ENCODE measurements at places on chromosomes 3 and 15.

- no peak for DNase-seq
These were observed 25.1 kb downstream of the NBEAL2 start for GRCh38 chr3:47004369-47005211.

GRCh38 chr3:128343287-128344051 lies 123.2 kb downstream of the DNAJB8 start:
- DNase-seq: no peak

- DNase-seq: no peak
These were observed 14.4 kb downstream of the TM4SF1 start for GRCh38 chr3:149363053-149363452.

DNA sequence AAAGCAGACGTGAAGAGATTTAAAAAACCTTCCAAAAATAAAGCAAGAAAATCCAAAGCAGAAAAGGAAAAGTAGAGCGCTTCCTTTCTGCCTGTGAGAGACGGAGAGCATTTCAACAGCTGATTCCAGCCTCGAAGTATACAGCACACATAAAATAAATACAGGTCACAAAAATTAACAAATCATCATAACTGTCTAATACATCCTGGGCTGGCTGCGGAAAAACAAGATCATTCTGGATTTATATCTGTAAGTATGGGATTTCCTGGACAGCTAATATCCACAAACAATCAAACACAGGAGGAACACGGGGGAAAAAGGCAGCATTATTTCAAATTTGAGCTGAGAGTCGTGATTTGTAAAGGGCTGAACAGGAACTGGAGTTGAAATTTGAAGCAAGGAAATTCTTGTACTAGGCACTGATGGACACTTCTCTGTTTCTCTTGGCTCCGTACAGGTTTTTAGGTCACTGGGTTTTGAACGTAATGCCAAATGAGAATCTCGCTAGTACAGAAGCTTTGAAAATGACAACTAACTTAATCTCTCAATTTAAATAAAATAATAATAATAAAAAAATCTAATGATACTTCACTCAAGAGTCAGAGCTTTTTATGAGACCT lies 577.7 kb downstream of the FOXP1 start:
- DNase-seq: no peak

GRCh38 chr3:111669926-111670630 lies 74.9 kb upstream of the ZBED2 start:
- no peak for DNase-seq

DNA sequence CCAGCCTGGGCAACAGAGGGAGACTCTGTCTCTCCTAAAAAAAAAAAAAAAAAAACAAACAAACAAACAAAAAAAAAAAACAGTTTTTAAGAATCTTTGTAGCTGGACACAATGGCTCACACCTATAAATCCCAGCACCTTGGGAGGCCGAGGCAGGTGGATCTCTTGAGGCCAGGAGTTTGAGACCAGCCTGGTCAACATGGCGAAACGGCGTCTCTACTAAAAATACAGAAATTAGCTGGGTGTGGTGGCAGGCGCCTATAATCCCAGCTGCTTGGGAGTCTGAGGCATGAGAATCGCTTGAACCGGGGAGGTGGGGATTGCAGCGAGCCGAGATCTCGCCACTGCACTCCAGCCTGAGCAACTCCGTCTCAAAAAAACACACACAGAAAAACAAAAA lies 53.1 kb downstream of the KLHL25 start:
- no peak for DNase-seq

- no peak for DNase-seq
These were observed 61.5 kb downstream of the CAPN7 start for GRCh38 chr3:15267502-15267901.

- DNase-seq: no peak
These were observed 31.0 kb downstream of the KLHL6 start for GRCh38 chr3:183524476-183524875.

GRCh38 chr15:59278120-59278519 lies 71.5 kb downstream of the LDHAL6B start:
- no peak for DNase-seq

- no peak for DNase-seq
These were observed 6.6 kb downstream of the ARRDC4 start for GRCh38 chr15:97966924-97967620.

DNA sequence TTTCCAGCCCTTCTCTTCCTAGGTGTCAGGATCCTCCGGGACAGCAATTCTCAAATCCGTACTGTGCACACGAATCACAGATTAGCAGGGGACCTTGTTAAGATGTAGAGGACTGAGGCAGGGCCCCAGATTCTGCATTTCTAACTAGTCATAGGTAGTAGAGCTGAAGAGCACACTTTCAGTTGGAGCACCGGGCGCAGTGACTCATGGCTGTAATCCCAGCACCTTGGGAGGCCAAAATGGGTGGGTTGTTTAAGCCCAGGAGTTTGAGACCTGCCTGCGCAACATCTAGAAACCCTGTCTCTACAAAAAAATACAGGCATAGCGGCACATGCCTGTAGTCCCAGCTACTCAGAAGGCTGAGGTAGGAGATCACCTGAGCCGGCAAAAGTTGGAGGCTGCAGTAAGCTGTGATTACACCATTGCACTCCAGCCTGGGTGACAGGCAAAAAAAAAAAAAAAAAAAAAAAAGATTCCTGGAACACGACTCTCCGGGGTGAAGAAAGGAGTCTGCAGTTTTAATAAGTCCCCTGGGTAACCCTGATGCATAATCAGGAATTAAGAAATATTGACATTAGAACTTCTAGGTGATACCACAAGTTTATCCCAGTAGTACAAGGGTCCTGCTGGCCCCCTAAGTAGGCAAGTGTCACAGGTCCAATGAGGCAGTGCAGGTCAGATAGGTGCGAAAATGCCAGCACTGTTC lies 21.4 kb upstream of the IGDCC3 start:
- no peak for DNase-seq

GRCh38 chr3:132317229-132317948 lies at the start of gene ACP3:
Gene ACP3 (plus strand): TSS chr3:132317407. CDS start chr3:132317457, 50 bp downstream.
- DNase-seq: no peak

GRCh38 chr3:115388811-115389210 lies 234.5 kb upstream of the GAP43 start:
- no peak for DNase-seq

DNA sequence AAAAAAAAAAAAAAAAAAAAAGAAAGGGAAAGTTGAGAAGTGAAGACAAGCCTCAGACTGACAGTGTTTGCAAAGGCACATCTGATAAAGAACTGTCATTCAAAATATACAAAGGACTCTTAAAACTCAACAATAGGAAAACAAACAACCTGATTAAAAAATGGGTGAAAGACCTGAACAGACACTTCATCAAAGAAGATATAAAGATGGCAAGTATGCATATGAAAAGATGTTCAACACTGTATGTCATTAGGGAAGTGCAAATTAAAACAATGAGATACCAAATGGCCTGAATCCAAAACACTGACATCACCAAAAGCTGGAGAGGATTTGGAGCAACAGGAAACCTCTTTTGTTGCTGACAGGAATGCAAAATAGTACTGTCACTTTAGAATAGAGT lies 48.6 kb downstream of the MCCC1 start:
- no peak for DNase-seq

- no peak for DNase-seq
These were observed 45.7 kb upstream of the ABI3BP start for GRCh38 chr3:101038880-101039279.

GRCh38 chr15:58698887-58699641 lies 50.4 kb downstream of the ADAM10 start:
- no peak for DNase-seq

DNA sequence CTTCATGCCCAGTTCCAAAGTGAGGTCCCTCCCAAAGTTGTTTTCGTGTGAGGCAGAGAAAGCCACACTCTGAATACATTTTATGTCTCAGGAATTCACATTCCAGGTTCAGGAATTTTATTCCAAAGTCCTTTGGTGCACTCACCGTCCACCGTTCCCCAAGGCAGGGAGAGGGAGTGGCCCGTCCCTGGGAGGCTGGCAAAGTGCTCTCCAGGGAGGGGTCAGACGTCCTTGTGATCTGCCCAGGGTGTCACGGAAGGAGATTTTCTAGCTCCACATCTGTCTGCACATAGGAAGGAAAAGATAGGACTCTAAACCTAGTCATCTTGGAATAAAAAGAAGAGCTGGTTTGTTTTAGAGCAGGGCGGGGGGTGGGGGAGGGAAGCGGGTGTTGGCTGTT lies 47.9 kb downstream of the KLF13 start:
- DNase-seq: no peak

- no peak for DNase-seq
These were observed 37.0 kb downstream of the GOLM2 start for GRCh38 chr15:44325568-44325967.

DNA sequence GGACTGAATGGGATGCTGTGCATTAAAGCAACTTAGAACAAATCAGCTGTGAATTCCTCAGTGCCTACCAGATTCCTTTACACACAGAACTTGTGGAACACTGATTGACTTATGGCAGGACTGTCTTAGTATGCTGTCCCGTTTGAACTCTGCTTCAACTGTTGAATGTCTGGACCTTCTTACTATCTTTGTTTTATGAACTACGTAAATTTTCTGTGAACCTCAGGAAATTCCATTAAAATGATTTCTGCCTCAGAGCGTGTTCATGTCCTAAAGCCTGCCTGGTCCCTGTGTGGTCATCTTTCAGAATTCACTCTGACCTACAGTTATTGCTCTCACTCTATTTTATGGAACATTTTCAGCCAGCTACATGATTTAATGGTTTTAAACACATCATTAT lies 29.4 kb upstream of the FBN1 start:
- DNase-seq: no peak

- DNase-seq: no peak
These were observed 60.3 kb downstream of the STRIT1 start for GRCh38 chr3:155233213-155233612.

- DNase-seq: no peak
These were observed 72.0 kb upstream of the LRTM1 start for GRCh38 chr3:54999811-55000210.

DNA sequence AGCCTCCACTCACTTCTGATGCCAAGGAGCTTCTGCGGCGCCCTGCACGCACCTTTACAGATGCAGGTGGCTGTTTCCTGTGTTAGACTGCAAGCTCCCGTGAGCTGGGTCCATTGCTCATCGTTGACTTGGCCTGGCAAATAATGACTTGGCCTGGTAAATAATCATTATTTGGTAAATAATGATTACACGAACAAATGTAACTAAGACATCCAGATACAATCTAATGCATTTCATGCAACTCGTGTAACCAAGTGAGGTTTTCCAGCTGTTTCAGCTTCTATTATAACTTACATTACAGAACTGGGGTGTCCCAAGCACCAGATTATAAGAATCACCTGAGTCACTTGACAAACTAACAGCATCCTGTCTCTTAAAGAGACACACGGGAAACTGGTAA lies 92.1 kb upstream of the BHLHE40 start:
- no peak for DNase-seq

GRCh38 chr3:49294343-49294742 lies 17.3 kb upstream of the C3orf62 start:
- no peak for DNase-seq

- DNase-seq: no peak
These were observed 28.1 kb downstream of the ERICH6 start for GRCh38 chr3:150675587-150675986.

GRCh38 chr3:152359385-152360248 lies 90.9 kb downstream of the MBNL1 start:
- DNase-seq: no peak

DNA sequence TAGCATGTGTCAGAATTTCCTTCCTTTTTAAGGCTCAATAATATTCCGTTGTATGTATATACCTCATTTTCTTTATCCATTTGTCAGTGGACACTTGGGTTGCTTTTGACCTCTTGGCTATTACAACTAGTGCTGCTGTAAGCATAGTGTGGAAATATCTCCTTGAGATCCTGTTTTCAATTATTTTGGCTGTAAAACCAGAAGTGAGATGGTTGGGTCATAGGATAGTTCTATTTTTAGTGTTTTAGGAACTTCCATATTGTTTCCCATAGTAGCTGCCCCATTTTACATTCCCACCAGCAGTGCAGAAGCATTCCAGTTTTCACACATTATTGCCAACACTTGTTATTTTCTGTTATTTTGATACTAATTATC lies 70.4 kb upstream of the C15orf39 start:
- no peak for DNase-seq

- no peak for DNase-seq
These were observed 91.9 kb upstream of the PRR23C start for GRCh38 chr3:139136469-139137202.

- no peak for DNase-seq
These were observed 462.9 kb upstream of the SGO1 start for GRCh38 chr3:20648921-20649381.

- no peak for DNase-seq
These were observed 129.1 kb downstream of the HCN4 start for GRCh38 chr15:73239564-73240215.

GRCh38 chr15:47477341-47477740 lies 240.0 kb upstream of the SEMA6D start:
- DNase-seq: no peak

DNA sequence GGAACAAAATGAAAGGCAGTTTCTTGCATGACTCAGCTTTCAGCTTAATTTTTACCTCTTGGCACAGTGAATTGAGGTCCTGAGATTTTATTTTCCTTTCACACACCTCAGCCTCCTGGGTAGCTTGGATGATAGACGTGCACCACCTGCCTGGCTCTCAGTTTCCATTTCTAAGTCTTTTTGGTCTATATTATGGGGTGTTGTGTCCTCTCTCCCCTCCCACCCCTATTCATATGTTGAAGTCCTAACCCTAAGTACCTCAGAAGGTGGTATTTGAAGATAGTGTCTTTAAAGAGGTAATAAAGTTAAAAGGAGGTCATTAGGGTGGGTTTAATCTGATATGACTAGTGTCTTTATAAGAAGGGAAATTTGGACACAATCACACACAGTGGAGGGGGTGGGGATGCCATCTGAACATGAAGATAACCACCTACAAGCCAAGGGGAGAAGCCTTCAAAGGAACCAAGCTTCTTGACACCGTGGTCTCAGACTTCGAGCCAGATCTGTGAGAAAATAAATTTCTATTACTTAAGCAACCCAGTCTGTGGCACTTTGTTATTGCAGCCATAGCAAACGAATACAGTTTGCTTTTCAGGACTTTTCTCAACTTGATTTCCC lies 85.2 kb downstream of the STRIT1 start:
- no peak for DNase-seq

DNA sequence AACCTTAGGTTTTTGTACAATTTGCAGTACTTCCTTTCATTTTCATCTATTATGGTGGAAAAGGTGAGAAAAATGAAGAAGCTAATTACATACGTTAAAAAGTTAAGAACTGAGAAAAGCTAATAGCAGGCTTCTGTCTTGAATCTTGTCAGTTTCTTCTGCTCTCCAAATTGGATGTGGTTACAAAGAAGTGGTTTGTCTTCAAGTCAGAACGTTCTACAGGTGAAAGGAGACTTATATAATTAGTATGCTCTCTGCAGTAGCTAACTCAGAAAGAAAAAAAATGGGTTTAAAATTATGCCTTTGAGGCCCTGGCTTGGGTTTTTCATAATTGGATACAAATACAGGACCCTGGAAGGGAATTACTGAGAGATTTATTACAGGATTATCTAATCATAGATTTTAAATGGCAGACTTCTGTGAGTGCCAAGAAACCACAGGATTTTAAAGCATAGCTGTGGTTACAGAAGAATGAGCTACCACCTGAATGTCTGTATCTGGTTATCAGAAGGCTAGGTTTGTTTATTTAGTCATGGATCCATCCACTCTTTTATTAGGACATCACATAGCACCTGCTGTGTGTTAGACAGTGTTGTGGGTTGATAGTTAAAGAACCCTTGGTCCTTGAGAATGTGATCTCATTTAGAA lies 528.1 kb upstream of the MCTP2 start:
- no peak for DNase-seq
